ENCODE measurements at places on chromosomes 4 and X. TPM values are rescaled to one million over a fixed set of nuclear protein-coding genes. Genes with fewer than 3 reads are reported as not detected.
A peak's percentile ranks its signal among the peaks of the same experiment; 100 is the strongest.

The TLR10 gene
- total RNA-seq: not detected

- H3K27me3 ChIP-seq: no peaks in the 10 kb centered on the region
- H3K4me3 ChIP-seq: no peak overlapping the region
- no peaks in the 10 kb centered on the region for H3K36me3 ChIP-seq
- H3K4me1 ChIP-seq: no peaks in the 10 kb centered on the region
- no peak overlapping the region for H3K27ac ChIP-seq
- DNase-seq: no peak
Observed at GRCh38 chr4:57282933-57283310, 172.7 kb upstream of the IGFBP7 start.

- no peaks in the 10 kb centered on the region for H3K4me1 ChIP-seq
- no peak for DNase-seq
- no peaks in the 10 kb centered on the region for H3K36me3 ChIP-seq
- no peak overlapping the region for H3K27ac ChIP-seq
- H3K27me3 ChIP-seq: no peaks in the 10 kb centered on the region
- no peak overlapping the region for H3K4me3 ChIP-seq
Observed at GRCh38 chrX:109704563-109704962, 28.5 kb downstream of the ACSL4 start.

GRCh38 chr4:1378559-1379231, 27.5 kb downstream of the NKX1-1 start:
- no peak overlapping the region for H3K27ac ChIP-seq
- H3K4me3 ChIP-seq: no peak overlapping the region
- DNase-seq: no peak
- no peaks in the 10 kb centered on the region for H3K4me1 ChIP-seq

The ADH7 gene
- not detected for total RNA-seq

DNA sequence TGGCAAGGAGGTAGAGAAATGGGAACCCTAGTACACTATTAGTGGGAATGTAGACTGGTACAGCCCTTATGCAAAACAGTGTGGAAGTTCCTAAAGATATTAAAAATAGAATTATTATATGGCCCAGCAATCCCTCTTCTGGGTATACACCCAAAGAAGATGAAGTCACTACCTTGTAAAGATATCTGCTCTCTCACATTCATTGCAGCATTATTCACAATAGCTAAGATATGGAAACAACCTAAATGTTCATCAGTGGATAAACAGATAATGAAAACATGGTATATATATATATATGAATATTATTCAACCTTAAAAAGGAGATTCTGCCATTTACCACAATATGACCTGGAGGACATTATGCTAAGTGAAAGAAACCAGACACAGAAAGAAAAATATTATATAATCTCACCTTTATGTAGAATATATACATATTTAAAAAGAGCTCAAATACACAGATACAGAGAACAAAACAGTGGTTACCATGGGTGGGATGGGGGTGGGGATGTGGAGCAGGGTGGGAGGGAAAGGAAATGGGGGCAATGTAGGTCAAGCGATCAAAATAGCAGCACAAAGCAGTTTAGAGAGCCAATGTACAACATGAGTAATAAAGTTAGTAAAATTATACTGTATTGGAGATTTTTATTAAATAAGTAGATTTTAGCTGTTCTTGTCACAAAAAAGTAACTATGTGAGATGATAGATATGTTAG, 138.6 kb downstream of the SPRY1 start:
- H3K27me3 ChIP-seq: no peaks in the 10 kb centered on the region
- no peak overlapping the region for H3K27ac ChIP-seq
- no peaks in the 10 kb centered on the region for H3K4me1 ChIP-seq
- no peak overlapping the region for H3K4me3 ChIP-seq
- DNase-seq: no peak

- H3K4me1 ChIP-seq: peaks cover 11% of the 10 kb centered on the region
- no peaks in the 10 kb centered on the region for H3K27me3 ChIP-seq
- no peak overlapping the region for H3K27ac ChIP-seq
- H3K36me3 ChIP-seq: no peaks in the 10 kb centered on the region
- no peak overlapping the region for H3K4me3 ChIP-seq
Observed at GRCh38 chr4:38752941-38753806, 29.6 kb downstream of the TLR10 start.

- DNase-seq: no peak
- no peaks in the 10 kb centered on the region for H3K36me3 ChIP-seq
- peak overlapping the region; percentile 18 for H3K27ac ChIP-seq
- peaks cover 19% of the 10 kb centered on the region for H3K4me1 ChIP-seq
- H3K27me3 ChIP-seq: no peaks in the 10 kb centered on the region
- H3K4me3 ChIP-seq: no peak overlapping the region
Observed at GRCh38 chr4:52873861-52874343, 11.8 kb downstream of the RASL11B start.

DNA sequence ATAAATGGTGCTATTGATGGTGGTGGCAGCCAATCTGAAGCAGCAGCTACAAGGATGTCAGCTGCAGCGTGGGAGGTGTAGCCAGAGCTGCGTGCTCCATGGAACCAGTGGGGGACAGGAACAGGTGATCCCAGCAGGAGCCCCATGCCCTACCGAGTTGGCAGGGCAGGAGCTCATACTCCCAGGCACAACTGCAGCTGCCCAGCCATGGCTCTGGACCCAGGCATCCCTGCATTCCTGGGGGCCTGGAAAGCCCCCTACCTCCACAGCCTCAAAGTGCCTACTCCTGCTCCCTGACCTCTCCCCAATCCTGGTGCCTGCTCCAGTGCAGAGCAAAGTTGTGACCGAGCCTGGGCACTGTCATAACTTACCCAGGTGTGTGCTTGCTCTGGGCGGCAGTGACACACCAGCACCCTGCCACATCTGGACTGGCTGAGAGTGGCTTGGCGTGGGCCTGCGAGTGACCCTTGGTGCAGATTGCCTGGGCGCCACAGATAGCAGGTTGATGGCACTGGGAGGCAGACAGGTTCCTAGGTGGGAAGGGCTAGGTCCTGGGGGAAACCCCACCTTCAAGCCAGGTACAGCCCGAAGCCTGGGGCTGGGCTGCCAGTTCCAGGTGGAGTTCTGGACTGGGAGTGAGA, 101.1 kb downstream of the DCAF12L2 start:
- no peaks in the 10 kb centered on the region for H3K36me3 ChIP-seq
- H3K27me3 ChIP-seq: no peaks in the 10 kb centered on the region
- DNase-seq: no peak
- H3K4me1 ChIP-seq: no peaks in the 10 kb centered on the region
- no peak overlapping the region for H3K27ac ChIP-seq
- no peak overlapping the region for H3K4me3 ChIP-seq

DNA sequence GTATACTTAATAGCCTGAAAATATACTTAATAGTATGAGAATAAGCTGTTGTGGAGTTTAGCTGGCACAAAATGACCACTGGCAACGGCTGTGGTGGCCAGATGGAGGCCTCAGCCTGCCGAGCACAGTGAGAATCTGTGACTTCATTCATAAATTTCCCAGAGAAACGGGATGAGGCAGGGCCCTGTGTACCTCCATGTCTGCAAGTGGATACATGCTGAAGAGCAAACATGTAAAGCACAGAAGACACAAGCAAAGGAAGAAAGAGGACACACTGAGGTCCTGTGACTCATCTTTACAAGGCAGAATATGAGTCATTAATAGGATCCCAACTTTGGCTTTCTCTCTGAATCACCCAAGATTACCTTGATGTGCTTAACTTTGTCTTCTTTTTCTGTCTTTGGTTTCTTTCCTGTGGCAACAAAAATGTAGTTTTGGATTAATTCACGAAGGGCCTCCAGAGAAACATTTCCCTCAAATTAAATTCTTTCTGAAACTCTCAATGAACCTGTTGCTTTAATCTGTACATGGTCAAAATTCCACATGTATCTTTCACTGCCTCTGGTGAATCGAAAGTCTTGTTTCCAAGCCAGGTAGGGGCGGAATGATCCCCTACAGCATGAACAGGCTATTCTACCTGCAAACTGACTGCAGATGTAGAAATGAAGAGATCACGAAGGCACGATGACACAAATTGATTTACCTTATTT, 56.4 kb downstream of the IRF2 start:
- H3K4me1 ChIP-seq: peaks cover 11% of the 10 kb centered on the region
- peaks cover 6% of the 10 kb centered on the region for H3K36me3 ChIP-seq
- H3K27ac ChIP-seq: no peak overlapping the region
- no peak for DNase-seq

The ATP1B4 gene
- not detected for total RNA-seq

GRCh38 chr4:142264961-142265360, 581.1 kb downstream of the INPP4B start:
- H3K4me3 ChIP-seq: no peak overlapping the region
- H3K36me3 ChIP-seq: peaks cover 10% of the 10 kb centered on the region
- H3K27ac ChIP-seq: peak overlapping the region; percentile 63
- DNase-seq: no peak

- no peak overlapping the region for H3K4me3 ChIP-seq
- no peak overlapping the region for H3K27ac ChIP-seq
- no peaks in the 10 kb centered on the region for H3K27me3 ChIP-seq
- no peak for DNase-seq
- peaks cover 9% of the 10 kb centered on the region for H3K4me1 ChIP-seq
- H3K36me3 ChIP-seq: no peaks in the 10 kb centered on the region
Observed at GRCh38 chr4:111992351-111993168, 152.7 kb upstream of the FAM241A start.

The WNK3 gene
- total RNA-seq: not detected

DNA sequence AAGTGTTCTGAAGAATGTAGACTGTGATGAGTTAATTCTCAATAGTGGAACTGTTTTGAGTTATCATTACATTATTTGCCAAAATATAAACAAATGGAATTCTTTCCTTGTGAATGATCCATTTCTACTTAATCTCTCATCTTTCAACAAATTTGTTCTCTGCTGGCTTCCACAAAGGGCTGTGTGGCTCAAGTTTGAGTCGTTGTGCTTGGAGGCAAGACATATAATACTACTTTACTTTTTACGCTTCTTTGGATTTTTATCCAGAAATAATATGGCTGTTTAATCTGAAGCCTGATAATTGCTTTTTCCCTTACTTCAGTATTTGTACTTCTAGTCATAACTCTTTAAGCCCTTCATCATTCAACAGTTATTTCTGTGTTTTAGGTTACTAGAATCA, 169.5 kb downstream of the ARHGAP10 start:
- no peak overlapping the region for H3K27ac ChIP-seq
- peaks cover 3% of the 10 kb centered on the region for H3K36me3 ChIP-seq
- H3K4me3 ChIP-seq: no peak overlapping the region
- DNase-seq: no peak
- H3K4me1 ChIP-seq: no peaks in the 10 kb centered on the region

DNA sequence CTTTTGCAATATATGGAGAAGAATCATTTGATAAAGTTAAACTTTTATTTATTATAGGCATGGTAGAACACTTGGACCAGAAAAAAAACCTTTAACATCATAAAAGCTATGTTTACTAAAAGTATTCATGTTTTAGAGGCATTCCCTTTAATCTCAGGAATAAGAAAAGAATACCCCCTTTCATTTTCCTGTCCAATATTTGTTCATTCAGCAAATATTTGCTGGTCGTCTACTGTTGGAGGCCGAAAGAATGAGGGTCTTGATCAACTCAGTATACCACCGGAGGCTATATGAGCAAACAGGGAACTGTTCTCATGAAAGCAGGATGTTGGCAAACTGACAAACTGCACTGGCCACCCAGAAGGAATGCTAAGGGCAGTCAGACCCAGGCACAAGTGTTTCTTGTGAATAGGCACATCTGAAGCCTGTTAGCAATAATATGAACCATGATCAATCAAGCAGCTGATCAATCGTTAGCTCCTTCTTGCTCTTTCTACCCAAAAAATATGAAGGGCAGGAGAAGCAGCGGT, 480.8 kb upstream of the FAT1 start:
- no peaks in the 10 kb centered on the region for H3K4me1 ChIP-seq
- no peak overlapping the region for H3K27ac ChIP-seq
- DNase-seq: no peak
- H3K36me3 ChIP-seq: no peaks in the 10 kb centered on the region

- H3K4me1 ChIP-seq: peaks cover 27% of the 10 kb centered on the region
- H3K36me3 ChIP-seq: peaks cover 26% of the 10 kb centered on the region
- peak overlapping the region; percentile 96 for H3K27ac ChIP-seq
- H3K27me3 ChIP-seq: no peaks in the 10 kb centered on the region
- H3K4me3 ChIP-seq: peak overlapping the region; percentile 76
Observed at GRCh38 chrX:18886344-18887161, 97.4 kb downstream of the PHKA2 start.

The PDZD11 gene
- total RNA-seq: 63.4 TPM

DNA sequence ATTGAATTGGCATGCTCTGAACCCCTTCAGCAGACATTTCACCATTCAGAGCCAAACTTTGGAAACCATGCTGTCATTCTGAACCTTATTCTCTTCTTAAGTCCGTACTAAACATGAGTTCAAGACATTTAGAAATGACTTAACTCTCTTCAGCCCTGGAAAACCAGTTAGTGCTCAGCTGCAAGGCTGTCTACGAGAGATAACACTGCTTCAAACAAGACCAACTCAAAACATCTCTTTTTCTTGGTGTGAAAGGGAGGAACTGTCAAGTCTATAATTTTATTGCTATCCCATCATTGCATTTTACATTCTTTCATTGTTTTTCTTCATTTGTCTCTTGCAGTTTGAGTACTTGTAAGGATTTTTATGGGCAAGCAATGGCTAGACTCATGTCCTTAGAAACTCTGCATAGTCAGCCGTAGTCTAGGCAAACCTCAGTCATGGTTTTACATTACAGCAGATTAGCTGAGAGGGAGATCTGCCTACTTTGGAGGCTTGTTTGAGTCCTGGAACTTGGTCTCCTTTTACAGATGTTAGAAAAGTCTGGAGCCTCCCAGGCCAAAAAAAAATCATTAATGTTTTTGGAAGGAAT, 120.6 kb upstream of the JADE1 start:
- no peak overlapping the region for H3K4me3 ChIP-seq
- H3K27me3 ChIP-seq: no peaks in the 10 kb centered on the region
- peaks cover 23% of the 10 kb centered on the region for H3K4me1 ChIP-seq
- H3K36me3 ChIP-seq: no peaks in the 10 kb centered on the region
- no peak overlapping the region for H3K27ac ChIP-seq
- DNase-seq: no peak

DNA sequence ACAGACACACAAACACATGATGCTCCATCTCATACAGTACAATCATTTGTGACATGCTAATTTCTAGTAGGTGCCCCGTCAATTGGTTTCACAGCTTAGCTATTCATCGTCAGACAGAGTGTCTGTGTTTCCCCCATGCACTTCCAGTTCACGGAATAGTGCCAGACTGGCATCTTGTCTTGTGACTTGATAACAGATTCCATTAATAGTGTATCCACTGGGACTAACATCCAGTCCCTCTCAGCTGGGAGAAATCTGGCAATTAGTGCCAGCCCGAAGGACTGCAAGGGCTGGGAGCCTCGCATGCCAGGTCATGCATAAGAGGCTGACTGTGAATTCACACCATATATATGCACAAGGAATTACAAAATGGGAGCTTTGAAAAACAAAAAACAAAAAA, 20.2 kb upstream of the GATB start:
- no peak overlapping the region for H3K4me3 ChIP-seq
- DNase-seq: no peak
- H3K36me3 ChIP-seq: no peaks in the 10 kb centered on the region
- no peak overlapping the region for H3K27ac ChIP-seq

- H3K4me3 ChIP-seq: no peak overlapping the region
- DNase-seq: no peak
- H3K27ac ChIP-seq: no peak overlapping the region
- peaks cover 7% of the 10 kb centered on the region for H3K27me3 ChIP-seq
Observed at GRCh38 chrX:106042296-106042695, 3.8 kb upstream of the SERPINA7 start.

The CPZ gene
- total RNA-seq: not detected

The IL21 gene
- not detected for total RNA-seq

All from Calu3 (cell line).